ENCODE measurements at places on chromosomes 3 and 15. TPM values are rescaled to one million over a fixed set of nuclear protein-coding genes. Genes with fewer than 3 reads are reported as not detected.

Gene RBPMS2
- total RNA-seq, result not detected

Gene SLC6A11
- 2.7 TPM for total RNA-seq

Gene PCSK6
- 1.7 TPM for total RNA-seq

Gene SLC9C1
- 0.43 TPM for total RNA-seq

Gene NEDD4
- total RNA-seq, result 27.3 TPM

Gene PLS1
- 23.9 TPM for total RNA-seq

Gene MRPL3
- 134 TPM for total RNA-seq

Gene ANO10
- total RNA-seq, result 21.7 TPM

Gene C15orf62
- total RNA-seq, result 1.2 TPM

Gene ITGA11
- not detected for total RNA-seq

Gene WHAMM
- total RNA-seq, result 6.3 TPM

Data from tracheal epithelial cell (primary cell).